ENCODE measurements at places on chromosomes 1 and 21. TPM values are rescaled to one million over a fixed set of nuclear protein-coding genes. Genes with fewer than 3 reads are reported as not detected.

DNA sequence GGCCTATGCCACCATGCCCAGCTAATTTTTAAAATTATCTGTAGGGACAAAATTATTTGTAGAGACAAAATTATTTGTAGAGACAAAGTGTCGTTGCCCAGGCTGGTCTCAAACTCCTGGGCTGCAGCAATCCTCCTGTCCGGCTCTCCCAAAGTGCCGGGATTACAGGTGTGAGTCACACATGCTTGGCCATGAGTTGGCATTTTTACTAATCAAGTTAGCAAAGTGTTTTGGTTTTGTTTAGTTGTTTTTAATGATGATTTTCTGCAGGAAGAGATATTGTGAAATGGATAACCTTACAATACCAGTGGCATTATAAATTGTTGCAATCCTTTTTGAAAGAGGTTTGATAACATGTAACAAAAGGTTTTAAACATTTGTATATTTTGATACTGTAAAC is 65.3 kb upstream of the MAGI3 start:
- no peak overlapping the region for H3K4me3 ChIP-seq
- H3K27me3 ChIP-seq = no peaks in the 10 kb centered on the region
- H3K4me1 ChIP-seq = peaks cover 37% of the 10 kb centered on the region
- peak overlapping the region; percentile 69 for H3K27ac ChIP-seq
- no peaks in the 10 kb centered on the region for H3K36me3 ChIP-seq

DNA sequence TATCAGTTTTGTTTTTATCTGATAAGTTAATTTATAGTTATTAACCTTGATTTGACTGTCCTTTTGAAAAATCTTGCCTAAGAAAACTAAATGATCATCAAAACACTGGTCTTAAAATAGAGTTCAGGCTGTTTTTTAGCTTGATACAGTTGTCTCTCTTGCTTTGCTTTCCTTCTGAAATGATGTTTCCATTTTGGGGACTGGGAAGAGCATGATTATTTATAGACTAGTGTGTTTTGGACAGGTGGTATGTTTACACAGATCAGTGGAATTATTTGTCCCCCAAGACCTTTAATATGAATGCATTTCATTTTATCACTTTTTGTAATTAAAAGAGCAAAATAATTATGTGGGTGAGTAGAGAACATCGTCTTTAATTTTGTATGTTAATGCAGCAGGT is 90.8 kb downstream of the XPR1 start:
- H3K27me3 ChIP-seq = no peaks in the 10 kb centered on the region
- no peak overlapping the region for H3K27ac ChIP-seq
- no peak for DNase-seq
- H3K36me3 ChIP-seq = no peaks in the 10 kb centered on the region

DNA sequence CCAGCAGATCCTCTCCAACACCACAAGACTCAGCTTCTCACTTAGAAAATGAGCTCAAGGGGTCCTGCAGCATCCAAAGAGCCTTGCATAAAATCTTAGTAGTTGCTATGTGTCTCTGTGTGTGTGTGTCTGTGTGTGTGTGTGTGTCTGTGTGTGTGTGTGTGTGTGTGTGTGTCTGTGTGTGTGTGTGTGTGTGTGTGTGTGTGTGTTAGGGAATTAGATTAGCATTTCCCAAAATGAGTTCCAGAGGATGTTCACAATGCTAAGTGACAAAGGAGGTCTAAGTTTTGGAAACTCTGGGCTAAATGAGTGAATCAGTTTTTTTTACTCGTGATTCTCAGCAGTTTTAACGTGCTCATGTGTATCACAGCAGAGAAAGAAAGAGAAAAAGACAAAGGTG is 30.5 kb downstream of the TNNT2 start:
- H3K4me3 ChIP-seq = no peak overlapping the region
- no peak for DNase-seq
- H3K27me3 ChIP-seq = no peaks in the 10 kb centered on the region
- no peaks in the 10 kb centered on the region for H3K36me3 ChIP-seq

Gene CD55
- 197 TPM for total RNA-seq

- no peak for DNase-seq
- H3K4me1 ChIP-seq = no peaks in the 10 kb centered on the region
- H3K36me3 ChIP-seq = no peaks in the 10 kb centered on the region
- no peak overlapping the region for H3K27ac ChIP-seq
- H3K4me3 ChIP-seq = no peak overlapping the region
Observed at GRCh38 chr1:111948209-111949171, 41.0 kb downstream of the KCND3 start.

Gene NPHS2
- total RNA-seq = not detected

- no peaks in the 10 kb centered on the region for H3K4me1 ChIP-seq
- no peak for DNase-seq
- H3K36me3 ChIP-seq = no peaks in the 10 kb centered on the region
- no peak overlapping the region for H3K4me3 ChIP-seq
- no peaks in the 10 kb centered on the region for H3K27me3 ChIP-seq
Observed at GRCh38 chr1:53166912-53167311, 24.5 kb upstream of the SLC1A7 start.

DNA sequence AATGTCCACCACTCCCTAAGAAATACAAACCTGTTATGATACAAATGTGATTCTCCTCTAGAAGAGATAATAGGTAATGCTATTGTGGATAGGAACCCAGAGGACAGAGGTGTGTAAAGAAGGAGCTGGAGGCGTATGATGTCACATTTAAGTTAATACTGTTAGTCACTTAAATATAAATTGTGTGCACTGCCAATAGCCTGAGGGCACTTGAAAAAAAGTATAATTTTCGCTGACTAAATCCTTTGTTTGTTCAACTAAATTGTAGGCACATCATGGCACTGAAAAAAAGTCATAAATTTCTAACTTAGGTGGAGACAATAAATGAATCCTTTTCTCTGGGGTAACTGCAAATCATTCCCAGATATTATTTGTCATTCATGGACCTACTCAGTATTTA is 4.4 kb downstream of the RCSD1 start:
- no peaks in the 10 kb centered on the region for H3K4me1 ChIP-seq
- no peak for DNase-seq
- H3K27me3 ChIP-seq = no peaks in the 10 kb centered on the region
- no peak overlapping the region for H3K27ac ChIP-seq
- H3K36me3 ChIP-seq = no peaks in the 10 kb centered on the region

Gene RNU1-4
- total RNA-seq = 1,638 TPM

- H3K4me1 ChIP-seq = no peaks in the 10 kb centered on the region
- no peak for DNase-seq
- H3K36me3 ChIP-seq = no peaks in the 10 kb centered on the region
- H3K4me3 ChIP-seq = no peak overlapping the region
Observed at GRCh38 chr1:46011121-46011695, 121.2 kb downstream of the PIK3R3 start.

DNA sequence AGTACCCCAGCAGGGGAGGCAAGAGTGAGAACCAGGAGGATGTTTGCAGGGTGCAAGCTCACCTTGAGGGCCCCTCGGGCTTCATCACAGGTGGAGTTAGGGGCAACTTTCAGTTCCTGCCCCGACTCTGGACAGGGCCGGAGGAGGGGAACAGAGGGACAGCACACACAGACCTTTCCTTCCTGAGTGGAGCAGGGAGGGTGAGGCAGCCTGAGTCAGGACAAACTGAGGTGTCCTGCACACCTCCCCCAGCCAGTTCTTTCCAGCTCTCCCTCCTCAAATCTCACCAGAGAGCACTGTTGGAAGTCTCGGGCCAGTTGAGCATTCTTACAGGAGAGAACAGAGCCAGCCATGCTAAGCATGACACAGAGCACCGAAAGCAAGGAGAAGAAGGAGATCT is 1.5 kb downstream of the ENTREP3 start:
- H3K36me3 ChIP-seq = no peaks in the 10 kb centered on the region
- H3K4me3 ChIP-seq = no peak overlapping the region
- peaks cover 4% of the 10 kb centered on the region for H3K4me1 ChIP-seq
- H3K27me3 ChIP-seq = no peaks in the 10 kb centered on the region
- no peak for DNase-seq

DNA sequence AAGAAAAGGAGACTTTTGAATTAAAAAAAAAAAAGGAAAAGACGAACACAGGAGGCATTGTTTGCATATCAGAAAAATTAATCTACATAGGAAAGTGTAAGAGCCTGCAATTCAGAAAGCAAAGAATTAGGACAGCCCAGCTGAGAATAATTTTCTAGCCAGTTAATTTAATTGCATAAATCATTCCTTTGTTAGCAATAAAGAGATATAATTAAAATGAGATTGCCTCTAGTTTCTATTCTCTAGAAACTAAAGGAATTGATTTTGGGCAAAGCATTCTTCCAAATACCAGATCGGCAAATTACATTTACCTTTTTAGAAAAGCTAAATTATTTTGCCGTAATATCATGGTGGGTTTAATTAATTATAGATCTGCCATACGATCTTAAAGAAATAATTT is 46.0 kb downstream of the NUF2 start:
- no peaks in the 10 kb centered on the region for H3K27me3 ChIP-seq
- no peaks in the 10 kb centered on the region for H3K36me3 ChIP-seq
- no peak for DNase-seq
- no peaks in the 10 kb centered on the region for H3K4me1 ChIP-seq

Gene AMIGO1
- total RNA-seq = 1.5 TPM

Gene CLIC6
- not detected for total RNA-seq

Gene RNF2
- total RNA-seq = 31.7 TPM

DNA sequence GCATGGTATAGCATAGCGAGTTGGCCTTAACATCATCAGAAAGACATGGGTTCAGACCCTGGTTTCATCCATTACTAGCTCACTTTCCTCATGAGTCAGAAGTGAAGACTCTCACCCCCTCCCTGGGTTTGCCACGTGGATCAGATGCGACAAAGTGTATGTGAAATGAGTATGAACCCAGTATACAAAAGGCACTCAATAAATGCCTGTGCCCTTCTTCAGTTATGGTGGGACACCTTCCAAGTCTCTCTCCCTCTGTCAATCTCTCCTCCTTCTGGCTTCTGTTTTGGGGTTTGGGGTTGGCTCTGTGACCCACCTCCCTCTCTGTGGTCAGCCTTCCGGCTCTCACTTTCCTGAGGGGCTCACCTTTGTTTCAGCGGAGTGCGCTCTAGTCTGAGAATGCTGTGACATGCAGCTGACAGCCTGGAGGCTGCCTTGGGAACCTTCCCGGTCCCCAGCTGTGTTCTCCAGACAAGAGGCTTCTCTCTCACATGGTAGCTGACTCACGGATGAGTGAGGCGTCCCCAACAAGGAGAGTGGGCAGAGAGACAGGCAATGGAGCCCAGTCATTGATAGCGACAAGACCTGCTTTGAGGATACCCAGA is 155.0 kb upstream of the EDN2 start:
- no peak for DNase-seq
- H3K4me1 ChIP-seq = no peaks in the 10 kb centered on the region
- no peak overlapping the region for H3K27ac ChIP-seq
- no peaks in the 10 kb centered on the region for H3K27me3 ChIP-seq
- no peaks in the 10 kb centered on the region for H3K36me3 ChIP-seq
- no peak overlapping the region for H3K4me3 ChIP-seq

Gene PLPPR4
- total RNA-seq = not detected

- H3K4me1 ChIP-seq = peaks cover 12% of the 10 kb centered on the region
- DNase-seq = no peak
- no peaks in the 10 kb centered on the region for H3K27me3 ChIP-seq
- H3K36me3 ChIP-seq = no peaks in the 10 kb centered on the region
- no peak overlapping the region for H3K4me3 ChIP-seq
Observed at GRCh38 chr1:174165471-174166137, 6.3 kb downstream of the RABGAP1L start.

- no peaks in the 10 kb centered on the region for H3K4me1 ChIP-seq
- H3K4me3 ChIP-seq = no peak overlapping the region
- no peaks in the 10 kb centered on the region for H3K36me3 ChIP-seq
- H3K27ac ChIP-seq = no peak overlapping the region
Observed at GRCh38 chr1:227902641-227902990, 45.1 kb downstream of the WNT9A start.

Gene FAM78B
- total RNA-seq = not detected

GRCh38 chr21:14548779-14549178 is 2.7 kb upstream of the SAMSN1 start:
- no peaks in the 10 kb centered on the region for H3K4me1 ChIP-seq
- no peaks in the 10 kb centered on the region for H3K27me3 ChIP-seq
- H3K4me3 ChIP-seq = no peak overlapping the region
- H3K36me3 ChIP-seq = no peaks in the 10 kb centered on the region
- DNase-seq = no peak

Gene WDR64
- not detected for total RNA-seq

GRCh38 chr1:153434746-153435455 is 18.6 kb downstream of the S100A7A start:
- no peak for DNase-seq
- H3K4me3 ChIP-seq = no peak overlapping the region
- H3K4me1 ChIP-seq = no peaks in the 10 kb centered on the region
- no peak overlapping the region for H3K27ac ChIP-seq
- H3K27me3 ChIP-seq = peaks cover 2% of the 10 kb centered on the region

DNA sequence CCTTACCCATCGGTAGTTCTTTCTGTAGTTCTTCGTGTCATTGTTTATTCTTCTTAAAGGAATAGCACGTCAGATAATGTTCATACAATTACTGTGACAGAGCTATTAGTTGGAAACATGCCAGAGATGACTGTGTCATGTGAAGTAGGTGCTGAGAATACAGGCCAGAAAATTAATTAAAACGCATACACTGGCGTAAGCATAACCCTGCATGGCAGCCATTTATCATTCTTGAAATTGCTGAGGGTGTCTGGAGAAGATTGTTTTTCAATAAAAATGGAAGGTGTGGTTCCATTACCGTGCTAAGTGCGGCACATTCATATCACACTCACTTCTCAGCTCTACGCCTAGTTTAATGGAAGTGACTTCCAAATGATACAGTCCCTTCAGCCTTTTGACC is 7.8 kb downstream of the ETS2 start:
- H3K27ac ChIP-seq = no peak overlapping the region
- H3K36me3 ChIP-seq = peaks cover 11% of the 10 kb centered on the region
- DNase-seq = no peak
- no peak overlapping the region for H3K4me3 ChIP-seq

- H3K4me3 ChIP-seq = no peak overlapping the region
- no peak overlapping the region for H3K27ac ChIP-seq
- H3K27me3 ChIP-seq = no peaks in the 10 kb centered on the region
- H3K4me1 ChIP-seq = no peaks in the 10 kb centered on the region
- DNase-seq = no peak
- H3K36me3 ChIP-seq = no peaks in the 10 kb centered on the region
Observed at GRCh38 chr1:85116856-85117255, 68.6 kb upstream of the MCOLN3 start.

DNA sequence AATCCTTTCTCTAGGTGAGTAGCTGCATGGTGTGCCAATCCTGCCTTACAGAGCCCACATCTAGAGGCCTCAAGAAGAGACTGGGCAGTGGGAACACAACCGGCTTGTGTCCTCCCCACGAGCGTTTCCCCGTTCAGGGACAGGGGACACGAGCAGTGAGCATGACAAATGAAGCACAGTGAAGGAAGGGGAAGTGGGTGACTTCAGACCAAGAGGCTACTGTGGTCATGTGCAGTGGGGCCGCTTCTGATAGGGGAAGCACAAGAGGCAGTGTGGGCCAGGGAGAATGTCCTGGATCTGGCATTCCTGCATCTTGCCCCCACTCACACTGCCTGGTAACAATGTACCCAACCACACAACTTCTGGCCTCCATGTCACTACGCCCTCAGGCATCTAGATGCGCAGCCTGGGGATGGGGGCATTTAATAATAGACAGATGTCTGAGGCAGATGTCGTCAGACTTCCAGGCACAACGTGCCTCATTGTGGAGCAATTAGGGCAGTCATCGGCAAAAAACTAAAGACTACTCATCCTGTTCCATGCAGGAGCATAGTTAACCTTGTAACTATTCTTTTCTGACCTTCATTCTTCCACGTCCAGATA is 155.6 kb upstream of the NBPF11 start:
- DNase-seq = no peak
- H3K27me3 ChIP-seq = no peaks in the 10 kb centered on the region
- H3K4me3 ChIP-seq = no peak overlapping the region
- no peaks in the 10 kb centered on the region for H3K4me1 ChIP-seq
- H3K36me3 ChIP-seq = no peaks in the 10 kb centered on the region
